ENCODE measurements at places on chromosomes 6 and 20. TPM values are rescaled to one million over a fixed set of nuclear protein-coding genes. Genes with fewer than 3 reads are reported as not detected.
A peak's percentile ranks its signal among the peaks of the same experiment; 100 is the strongest.

ARMC2 gene
- polyA plus RNA-seq, result 4.7 TPM

SRSF3 gene
- 346 TPM for polyA plus RNA-seq

MAP7 gene
- polyA plus RNA-seq, result not detected

DNA sequence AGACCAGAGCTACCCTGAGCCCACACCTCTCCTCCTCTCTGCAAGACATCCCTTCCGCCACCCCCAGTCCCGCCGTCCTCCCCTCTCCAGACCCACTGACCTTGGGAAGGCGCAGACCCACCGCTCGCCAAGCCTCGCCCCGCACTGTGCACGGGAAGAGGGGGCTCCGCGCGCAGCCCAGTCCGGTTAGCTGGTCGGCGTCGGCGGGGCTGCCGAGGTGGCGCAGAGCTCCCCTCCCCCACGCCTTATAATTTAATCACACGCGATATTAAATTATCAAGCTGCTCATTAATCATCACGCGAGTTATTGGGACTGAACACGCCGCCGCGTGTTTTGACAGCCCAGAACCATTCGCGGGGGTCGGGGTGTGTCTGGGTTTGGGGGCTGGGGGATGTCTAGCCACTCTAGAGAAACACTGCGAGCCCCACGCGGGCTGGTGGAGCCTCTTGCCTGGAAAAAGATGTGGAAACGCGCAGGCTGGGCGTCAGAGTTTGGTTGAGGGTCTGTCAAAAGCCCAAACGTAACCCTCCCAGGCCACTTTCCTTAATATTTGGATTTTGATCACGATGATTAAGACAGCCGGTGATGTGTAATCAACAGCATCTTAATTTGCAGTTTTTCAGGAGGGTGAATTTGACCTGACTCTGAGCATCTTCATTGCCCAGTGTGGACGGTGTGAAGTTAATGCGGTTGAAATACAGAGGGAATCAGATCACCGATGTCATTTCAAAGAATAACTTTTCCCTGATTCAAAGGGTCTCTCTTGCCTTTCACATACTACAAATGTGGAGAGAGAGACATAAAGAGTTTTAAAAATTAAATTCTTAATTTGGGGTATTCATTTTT, at the start of gene LINC00237:
LINC00237 (minus strand) TSS at position 188 of the 847 bp plus-strand sequence.
- H3K4me1 ChIP-seq, result peaks cover 11% of the 10 kb centered on the region
- peak within 1 kb of the TSS; percentile 15 for H3K4me3 ChIP-seq
- H3K27me3 ChIP-seq, result peaks cover 72% of the 10 kb centered on the region
- H3K36me3 ChIP-seq, result peaks cover 4% of the 10 kb centered on the region
- no peak for DNase-seq

DNA sequence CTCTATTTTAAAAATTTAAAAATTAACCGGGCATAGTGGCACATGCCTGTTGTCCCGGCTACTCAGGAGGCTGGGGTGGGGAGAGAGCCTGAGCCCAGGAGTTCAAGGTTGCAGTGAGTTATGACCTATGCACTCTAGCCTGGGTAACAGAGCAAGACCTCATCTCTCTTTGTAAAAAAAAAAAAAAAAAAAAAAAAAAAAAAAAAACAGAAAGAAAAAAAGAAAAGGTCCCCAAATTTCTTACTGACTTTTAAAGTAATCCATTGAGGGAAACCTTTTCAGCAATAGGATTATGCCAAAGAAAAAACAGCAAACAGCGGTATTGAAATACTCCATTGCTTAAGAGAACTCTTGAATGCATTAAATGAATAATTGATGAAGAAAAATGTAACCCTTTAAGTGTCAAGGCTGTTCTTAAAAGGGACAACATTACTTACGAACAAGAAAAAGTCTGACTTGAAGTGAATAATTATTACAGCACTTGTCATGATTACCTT, 6.0 kb upstream of the DNAAF9 start:
- H3K4me1 ChIP-seq, result peaks cover 10% of the 10 kb centered on the region
- peaks cover 22% of the 10 kb centered on the region for H3K27me3 ChIP-seq
- H3K4me3 ChIP-seq, result no peak overlapping the region
- H3K36me3 ChIP-seq, result peaks cover 6% of the 10 kb centered on the region
- DNase-seq, result no peak

Data from naive B cell (primary cell).